NCI-H460 (cell line): ENCODE measurements at places on chromosomes 7 and 10.

DNA sequence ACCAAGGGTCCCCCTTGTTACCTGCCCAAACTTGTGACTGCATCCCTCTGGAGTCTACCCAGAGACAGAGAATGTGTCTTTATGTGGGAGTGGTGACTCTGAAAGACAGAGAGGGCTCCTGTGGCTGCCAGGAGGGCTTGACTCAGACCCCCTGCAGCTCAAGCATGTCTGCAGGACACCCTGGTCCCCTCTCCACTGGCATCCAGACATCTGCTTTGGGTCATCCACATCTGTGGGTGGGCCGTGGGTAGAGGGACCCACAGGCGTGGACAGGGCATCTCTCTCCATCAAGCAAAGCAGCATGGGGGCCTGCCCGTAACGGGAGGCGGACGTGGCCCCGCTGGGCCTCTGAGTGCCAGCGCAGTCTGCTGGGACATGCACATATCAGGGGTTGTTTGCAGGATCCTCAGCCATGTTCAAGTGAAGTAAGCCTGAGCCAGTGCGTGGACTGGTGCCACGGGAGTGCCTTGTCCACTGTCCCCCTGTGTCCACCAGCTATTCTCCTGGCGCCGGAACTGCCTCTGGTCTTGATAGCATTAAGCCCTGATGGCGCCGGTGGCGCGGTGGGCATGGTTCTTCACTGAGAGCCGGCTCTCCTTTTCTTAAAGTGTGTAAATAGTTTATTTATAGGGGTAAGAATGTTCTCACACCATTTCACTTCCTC, 19.4 kb upstream of the SH2D4B start:
- DNase-seq: no peak

- no peak for DNase-seq
These were observed 399.9 kb downstream of the NXPH1 start for GRCh38 chr7:8833355-8833754.

DNA sequence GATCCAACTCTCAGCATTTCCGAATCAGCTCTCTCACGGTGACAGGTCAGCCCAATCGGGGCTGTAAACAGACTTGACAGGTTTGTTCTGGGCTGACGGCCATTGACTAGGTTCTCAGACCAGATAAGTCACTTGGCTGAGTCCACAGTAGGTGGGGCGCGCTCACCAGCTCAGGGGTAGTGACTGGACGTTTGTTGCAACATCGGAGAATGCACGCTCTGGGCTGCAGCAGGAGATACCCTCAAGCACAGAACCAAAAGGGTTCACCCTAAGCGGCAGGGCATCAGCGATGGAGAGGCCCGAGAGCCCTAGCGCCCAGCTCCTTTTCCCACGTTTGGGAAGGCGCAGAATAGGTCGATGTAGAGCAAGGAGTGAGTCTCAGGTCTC, 1.8 kb downstream of the KLLN start:
- DNase-seq: peak; percentile 77

DNA sequence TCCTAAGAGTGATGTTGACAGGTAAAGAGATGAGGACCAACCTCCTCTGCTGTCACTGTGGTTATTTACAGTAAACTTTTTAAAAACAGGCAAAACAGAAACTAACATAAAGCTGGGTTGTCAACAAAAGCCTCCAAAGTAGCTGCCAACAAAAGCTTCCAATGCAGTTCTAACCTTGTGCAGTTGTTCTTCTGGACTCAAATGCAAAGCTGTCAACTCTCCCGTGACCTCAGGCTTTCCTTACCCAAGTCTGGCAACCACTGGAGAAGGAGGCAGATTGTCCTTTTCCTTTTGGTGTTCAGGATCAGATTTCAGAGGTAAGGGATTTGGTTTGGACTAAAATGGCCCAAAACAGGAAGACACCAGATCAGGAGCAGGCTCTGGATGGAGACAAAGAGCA, 63.1 kb downstream of the DLG5 start:
- DNase-seq: no peak

DNA sequence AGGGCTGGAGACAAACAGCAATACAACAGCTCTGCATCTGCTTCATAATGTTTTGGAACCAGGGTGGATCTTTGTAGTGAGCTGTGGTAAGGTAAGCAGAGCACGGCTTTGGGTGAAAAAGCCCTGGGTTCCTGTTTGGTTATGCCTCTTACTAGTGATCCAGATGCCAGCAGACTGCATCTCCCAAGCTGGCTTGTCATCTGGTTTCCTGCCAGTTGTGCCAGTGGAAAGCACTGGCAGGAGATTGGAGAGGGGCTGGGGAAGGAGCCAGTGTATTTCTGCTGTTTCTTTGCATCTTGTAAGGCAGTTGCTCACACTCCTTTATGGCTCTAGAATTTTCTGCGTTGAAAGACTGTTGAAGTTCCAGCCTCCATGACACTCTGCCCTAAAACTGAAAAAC, 137.6 kb downstream of the TSPAN12 start:
- DNase-seq: no peak

DNA sequence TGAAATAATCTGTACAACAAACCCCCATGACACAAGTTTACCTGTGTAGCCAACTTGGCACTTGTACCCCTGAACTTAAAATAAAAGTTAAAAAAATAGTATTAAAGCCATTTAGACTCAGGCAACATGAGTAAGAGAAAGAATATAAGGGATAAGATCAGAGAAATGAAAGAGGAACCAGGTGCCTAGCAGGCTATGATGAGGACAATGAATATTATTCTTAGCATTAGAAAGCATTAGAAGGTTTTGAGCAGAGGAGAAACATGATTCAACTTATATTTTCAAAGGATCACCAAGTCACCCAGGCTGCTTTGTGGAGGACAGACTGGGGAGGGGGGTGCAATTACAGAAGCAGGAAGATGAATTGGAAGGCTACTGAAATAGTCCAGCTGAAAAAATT, 48.1 kb upstream of the TES start:
- DNase-seq: no peak

- DNase-seq: no peak
These were observed 14.9 kb downstream of the TNRC18 start for GRCh38 chr7:5408777-5409176.
